ENCODE measurements at places on chromosomes 6 and 20. TPM values are rescaled to one million over a fixed set of nuclear protein-coding genes. Genes with fewer than 3 reads are reported as not detected.

GRCh38 chr20:32277361-32278198 is at the start of gene KIF3B:
Gene KIF3B (plus strand): TSS chr20:32277651. CDS start chr20:32309778, 32,127 bp downstream.
- peak; percentile 85 for ATAC-seq

GRCh38 chr6:149314325-149314905 is 3.1 kb upstream of the TAB2 start:
- ATAC-seq, result no peak

- ATAC-seq, result peak; percentile 90
Observed at GRCh38 chr6:37244430-37245310, 12.9 kb upstream of the TBC1D22B start.

The DLK2 gene
- 8.9 TPM for total RNA-seq

GRCh38 chr6:135158397-135158796 is 22.7 kb upstream of the MYB start:
- no peak for ATAC-seq

GRCh38 chr6:37759221-37760144 is 60.0 kb upstream of the ZFAND3 start:
- peak; percentile 46 for ATAC-seq

- no peak for ATAC-seq
Observed at GRCh38 chr20:50563133-50563944, 53.2 kb downstream of the PTPN1 start.

DNA sequence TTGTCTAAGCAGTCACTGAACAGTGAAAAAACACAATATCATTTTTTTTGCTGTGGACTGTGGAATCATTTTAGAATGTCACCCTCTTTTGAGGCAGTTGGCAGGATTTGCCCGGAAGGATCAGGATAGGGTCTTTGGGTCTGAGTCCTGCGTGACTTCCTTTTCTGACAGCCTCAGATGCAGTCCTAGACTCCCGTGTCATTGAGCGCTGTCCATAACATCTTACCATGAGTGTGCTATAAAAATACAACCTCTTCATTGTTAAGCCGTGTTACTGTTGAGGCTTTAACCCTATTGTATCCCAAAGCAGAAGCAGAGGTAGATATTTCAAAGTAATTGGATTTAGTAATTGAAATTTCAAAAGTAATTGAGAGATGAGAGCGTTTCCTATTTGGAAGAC is 30.6 kb downstream of the ARID1B start:
- no peak for ATAC-seq

- ATAC-seq, result no peak
Observed at GRCh38 chr6:16822975-16823717, 61.9 kb upstream of the ATXN1 start.

The SIRPG gene
- total RNA-seq, result 0.60 TPM

GRCh38 chr6:129994410-129994809 is 24.0 kb upstream of the L3MBTL3 start:
- no peak for ATAC-seq
